Hindlimb muscle (tissue), 1 donor: ENCODE measurements at places on chromosomes 5 and 9.
A peak's percentile ranks its signal among the peaks of the same experiment; 100 is the strongest.

GRCh38 chr5:10662661-10663488 is 98.2 kb downstream of the DAP start:
- DNase-seq: peak; percentile 26

DNA sequence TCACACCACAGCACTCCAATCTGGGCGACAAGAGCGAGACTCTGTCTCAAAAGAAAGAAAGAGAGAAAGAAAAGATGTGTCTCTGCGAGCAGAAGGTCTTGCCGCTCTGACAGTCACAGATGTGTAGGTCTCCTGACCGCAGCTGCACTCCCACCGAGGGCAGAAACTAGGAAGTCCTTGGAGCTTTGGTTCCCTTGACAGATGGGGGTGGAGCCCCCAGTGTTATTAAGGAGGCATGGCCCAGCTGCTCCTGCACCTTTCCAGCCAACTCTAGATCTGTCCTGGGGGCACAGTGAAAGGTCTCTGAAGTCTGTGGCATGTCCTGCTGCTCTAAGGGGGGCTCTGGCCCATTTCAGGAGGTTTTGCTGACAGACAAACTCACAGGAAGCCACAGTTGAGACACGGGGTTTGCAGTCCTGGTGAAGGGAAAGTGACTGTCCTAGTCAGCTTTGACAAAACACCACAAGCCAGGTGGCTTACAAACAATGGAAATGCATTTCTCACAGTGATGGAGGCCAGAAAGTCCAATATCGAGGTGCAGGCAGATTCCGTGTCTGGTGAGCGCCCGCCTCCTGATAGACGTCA is 9.0 kb upstream of the DIPK1B start:
- DNase-seq: no peak

GRCh38 chr9:106023455-106023854 is 329.1 kb downstream of the TMEM38B start:
- no peak for DNase-seq

GRCh38 chr5:20463206-20463605 is 475.2 kb upstream of the CDH18 start:
- no peak for DNase-seq

DNA sequence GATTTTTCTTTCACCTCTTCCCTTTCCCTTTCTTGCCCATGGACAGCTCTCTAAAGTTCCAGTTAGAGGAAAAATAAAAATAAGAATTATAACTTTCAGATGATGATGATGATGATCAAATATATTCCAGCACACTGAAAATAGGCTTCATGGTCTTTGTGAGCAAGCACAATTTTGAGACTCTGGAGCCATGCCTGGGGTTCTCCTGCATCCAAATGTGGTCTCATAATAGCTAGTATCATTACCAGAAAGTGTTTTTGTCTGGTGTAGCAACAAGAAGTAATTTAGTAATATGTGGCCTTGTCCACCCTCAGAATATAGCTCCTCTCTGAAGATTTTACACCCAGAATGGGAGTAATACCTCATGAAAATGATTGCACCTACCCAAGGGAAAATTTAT is 150.4 kb downstream of the SNCAIP start:
- peak; percentile 15 for DNase-seq

DNA sequence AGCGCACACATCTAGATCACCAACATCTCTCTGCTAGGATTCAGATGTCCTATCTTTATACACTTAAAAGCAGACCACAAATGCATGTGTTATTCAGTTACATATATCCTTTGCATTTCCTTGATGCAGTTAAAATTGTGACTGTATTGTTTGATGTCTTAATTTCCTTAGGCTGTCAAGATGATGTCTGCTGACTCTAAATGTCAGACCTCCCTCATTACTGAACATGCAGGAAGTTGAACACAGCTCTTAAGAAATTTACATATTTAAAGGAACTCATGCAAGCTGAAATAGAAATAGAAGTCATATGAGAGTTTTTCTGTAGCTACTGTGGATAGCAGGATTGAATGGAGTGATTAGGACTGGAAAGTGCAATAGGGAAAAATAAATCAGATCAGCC is 336.5 kb upstream of the SEMA6A start:
- DNase-seq: no peak

GRCh38 chr9:92947268-92948037 is at the start of gene FGD3:
FGD3 (plus strand) TSS chr9:92947523; CDS start chr9:92976257, 28,734 bp downstream.
- DNase-seq: no peak

GRCh38 chr9:130128251-130128650 is 44.0 kb upstream of the NCS1 start:
- no peak for DNase-seq

DNA sequence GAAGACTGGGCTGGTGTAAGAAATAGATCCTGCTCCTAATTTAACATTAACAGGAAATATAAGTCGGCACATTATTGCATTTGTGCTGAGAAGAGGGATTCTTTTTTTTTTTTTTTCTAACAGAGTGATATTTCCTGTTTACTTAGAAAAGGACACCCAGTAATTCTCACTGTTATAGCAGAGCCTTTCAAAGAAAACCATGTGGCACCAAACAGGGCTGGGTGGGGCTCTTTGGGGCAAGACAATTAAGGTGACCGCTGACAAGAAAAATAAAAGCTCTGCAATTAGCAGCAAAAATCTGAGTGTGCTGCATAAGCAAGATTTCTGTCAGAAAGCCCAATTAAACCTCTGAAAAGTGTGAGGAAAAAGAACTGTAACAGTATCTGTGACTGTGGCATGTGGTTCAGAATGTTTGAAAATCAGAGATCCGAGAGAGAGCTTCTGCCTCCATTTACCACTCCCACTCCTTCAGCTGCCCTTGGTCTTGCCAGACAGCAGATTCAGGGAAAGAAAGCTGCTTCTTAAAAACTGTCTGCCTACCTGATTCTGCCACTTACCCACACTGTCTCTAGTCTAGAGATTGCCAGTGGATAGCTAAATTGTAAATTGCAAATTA is 77.1 kb upstream of the IQGAP2 start:
- no peak for DNase-seq

GRCh38 chr5:166165596-166165995 is 2125.8 kb upstream of the WWC1 start:
- peak; percentile 4 for DNase-seq

GRCh38 chr5:168563959-168564358 is 15.2 kb downstream of the PANK3 start:
- no peak for DNase-seq

- DNase-seq: no peak
These were observed 78.5 kb upstream of the LRRTM2 start for GRCh38 chr5:138953387-138954256.

DNA sequence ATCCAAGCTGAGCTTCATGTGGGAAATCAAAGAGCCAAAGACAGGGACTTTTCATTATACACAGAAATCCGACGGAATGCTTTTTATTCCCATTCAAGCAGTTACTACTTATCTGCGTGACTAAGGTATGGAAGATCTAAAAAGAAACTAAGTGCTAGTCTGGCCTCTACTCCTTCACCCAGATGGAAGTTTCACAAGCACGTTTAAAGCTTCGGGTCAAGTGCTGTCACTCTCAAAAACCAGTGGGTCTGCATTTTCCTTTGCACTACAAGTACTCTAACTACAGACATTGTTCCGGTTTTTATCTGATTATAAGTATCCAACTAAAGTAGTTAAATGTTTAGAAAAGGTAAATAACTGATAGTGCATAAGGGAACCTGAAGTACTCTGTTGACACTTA is 13.7 kb upstream of the MTAP start:
- DNase-seq: no peak
